ENCODE measurements at places on chromosomes 1 and 21. TPM values are rescaled to one million over a fixed set of nuclear protein-coding genes. Genes with fewer than 3 reads are reported as not detected.

DNA sequence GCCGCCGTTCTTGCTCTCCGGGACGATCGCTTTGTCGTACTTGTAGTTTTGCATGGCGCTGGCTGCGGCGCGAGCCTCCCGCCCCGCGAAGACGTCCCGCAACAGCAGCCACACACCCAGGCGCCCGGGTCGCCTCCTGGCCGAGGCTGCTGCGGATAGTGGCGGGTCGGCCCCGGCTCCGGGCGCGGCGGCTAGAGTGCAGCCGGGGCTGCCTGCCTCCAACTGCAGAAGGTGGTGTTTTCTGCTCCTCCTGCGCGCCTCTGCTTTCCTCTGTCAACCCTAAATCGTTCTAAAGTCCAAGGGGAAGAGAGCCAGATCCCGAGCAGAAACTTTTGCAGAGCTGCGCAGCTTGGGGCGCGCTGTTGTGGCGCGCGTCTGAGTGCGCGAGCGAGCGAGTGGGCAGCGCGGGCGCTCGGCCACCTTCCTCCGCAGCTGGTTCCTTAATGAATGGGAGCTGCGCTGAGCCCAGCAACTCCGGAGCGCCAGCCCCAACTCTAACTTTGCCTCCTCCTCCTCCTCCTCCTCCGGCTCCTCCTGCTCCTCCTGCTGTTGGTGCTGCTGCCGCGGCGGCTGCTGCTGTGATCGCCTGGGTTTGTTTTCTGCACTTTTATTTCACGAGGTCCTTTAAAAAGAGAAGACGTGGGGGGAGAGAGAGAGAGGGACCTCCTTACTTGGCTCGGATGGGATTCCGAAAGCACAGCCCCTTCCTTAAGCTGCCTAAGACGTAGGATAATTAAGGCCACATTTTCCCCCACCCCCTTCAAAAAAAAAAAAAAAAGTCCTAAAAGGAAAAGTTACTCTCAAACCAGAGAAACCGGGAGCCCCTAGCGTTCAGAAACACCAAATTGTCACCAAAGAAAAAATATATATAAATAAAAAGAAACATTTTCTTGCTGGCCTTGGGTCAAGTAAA, at the start of gene PLPP3:
TSS of gene PLPP3 (minus strand) at position 601 of the 913 bp plus-strand sequence. CDS start at position 54, 547 bp downstream.
- DNase-seq: peak; percentile 80

- DNase-seq: peak; percentile 67
Measured at GRCh38 chr1:204647114-204647804, 38.3 kb downstream of the LRRN2 start.

GRCh38 chr21:45632160-45632559, 11.4 kb upstream of the PCBP3 start:
- DNase-seq: no peak

GRCh38 chr1:20076710-20077461, 6.9 kb downstream of the PLA2G5 start:
- DNase-seq: no peak

GRCh38 chr1:48924099-48924498, 147.4 kb upstream of the BEND5 start:
- no peak for DNase-seq

DNA sequence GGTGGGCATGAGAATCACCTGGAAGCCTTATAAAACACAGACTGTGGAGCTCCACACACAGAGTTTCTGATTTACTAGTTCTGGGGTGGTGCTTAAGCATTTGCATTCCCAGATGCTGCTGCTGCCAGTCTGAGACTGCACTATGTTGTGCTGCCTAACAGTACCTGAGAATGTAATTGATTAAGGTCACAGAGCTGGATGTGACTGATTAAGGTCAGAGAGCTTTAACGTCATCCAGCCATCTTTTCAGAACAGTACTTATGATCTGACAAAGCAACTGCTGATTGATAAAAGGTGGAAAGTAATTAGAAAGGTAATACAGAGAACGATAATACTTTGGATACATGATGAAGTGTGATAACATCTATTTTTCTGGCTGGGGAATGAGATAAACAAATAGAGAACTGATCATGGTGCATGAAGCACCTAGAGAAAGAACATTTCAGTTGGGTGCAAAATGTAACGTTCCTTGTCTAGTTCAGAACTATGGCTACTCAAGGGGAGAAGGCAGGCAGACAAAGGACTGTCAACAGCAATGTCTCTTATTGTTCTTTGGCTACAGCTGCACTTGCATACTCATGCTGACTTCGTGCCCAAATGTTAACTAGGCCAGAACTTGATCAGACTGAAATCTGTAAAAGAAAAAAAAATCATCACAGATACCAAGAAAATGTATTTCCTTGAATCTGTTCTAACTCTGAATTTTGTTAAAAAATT, 3.7 kb upstream of the UCK2 start:
- DNase-seq: no peak

GRCh38 chr1:162627662-162628296, 4.5 kb upstream of the DDR2 start:
- no peak for DNase-seq

- DNase-seq: no peak
Measured at GRCh38 chr1:224521904-224522734, 87.5 kb upstream of the WDR26 start.

DNA sequence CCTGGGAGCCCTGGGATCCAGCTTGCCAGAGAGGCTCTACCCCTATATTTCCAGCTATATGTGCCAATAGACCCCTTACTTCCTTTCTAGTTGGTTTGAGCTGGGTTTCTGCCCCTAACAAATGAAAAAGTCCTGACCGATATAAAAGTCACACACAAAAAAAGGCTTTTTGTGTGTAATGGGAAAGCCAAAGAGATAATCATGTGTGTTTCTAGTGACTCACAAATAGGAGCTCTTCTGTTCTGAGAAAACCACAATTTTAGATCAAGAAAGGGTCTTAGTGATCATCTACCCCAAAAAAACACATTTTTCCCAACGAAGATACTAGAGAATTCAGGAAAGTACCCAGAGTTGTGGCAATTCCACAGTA, 23.0 kb upstream of the PLEKHA6 start:
- DNase-seq: no peak

DNA sequence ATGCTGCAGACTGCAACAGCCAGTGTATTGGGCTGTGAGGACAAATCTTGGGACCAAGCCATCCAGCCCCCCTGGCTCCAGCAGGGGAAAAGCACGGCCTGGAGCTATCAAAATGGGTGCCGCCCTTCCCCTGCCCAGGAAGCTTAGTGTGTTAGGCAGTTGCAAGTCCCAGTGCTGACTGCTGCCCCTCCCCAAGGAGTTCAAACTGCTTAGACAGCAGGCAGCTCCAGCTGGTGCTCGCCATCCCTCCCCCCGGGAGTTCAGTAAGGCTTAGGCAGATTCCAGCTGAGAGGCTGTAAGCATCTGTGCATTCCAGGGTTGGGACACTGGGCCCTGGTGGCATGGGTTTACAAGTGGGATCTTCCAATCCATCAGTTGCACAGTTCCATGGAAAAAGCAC, 579.6 kb upstream of the NR5A2 start:
- no peak for DNase-seq

DNA sequence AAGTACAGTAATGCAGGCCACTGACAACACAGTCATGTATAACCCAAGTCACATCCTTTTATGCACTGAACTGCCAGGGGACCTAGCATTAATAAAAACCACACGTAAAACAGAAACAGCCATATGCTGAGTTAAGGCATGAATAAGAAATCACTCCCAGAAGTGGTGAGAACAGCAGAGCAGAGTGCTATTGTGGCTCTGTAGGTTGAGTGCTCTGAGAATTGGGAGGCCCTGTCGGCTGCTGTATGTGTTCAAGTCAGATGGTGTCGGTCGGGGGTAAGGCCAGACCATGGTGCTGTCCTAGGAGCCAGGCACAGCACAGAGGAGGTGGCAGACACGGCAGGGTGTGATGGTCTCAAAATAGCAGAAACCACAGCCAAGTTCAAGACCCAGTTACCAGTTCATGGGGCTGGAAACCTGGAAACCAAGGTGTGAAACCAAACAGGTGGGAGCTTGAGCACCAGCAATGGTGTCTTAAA, 126.6 kb upstream of the COA6 start:
- DNase-seq: no peak

DNA sequence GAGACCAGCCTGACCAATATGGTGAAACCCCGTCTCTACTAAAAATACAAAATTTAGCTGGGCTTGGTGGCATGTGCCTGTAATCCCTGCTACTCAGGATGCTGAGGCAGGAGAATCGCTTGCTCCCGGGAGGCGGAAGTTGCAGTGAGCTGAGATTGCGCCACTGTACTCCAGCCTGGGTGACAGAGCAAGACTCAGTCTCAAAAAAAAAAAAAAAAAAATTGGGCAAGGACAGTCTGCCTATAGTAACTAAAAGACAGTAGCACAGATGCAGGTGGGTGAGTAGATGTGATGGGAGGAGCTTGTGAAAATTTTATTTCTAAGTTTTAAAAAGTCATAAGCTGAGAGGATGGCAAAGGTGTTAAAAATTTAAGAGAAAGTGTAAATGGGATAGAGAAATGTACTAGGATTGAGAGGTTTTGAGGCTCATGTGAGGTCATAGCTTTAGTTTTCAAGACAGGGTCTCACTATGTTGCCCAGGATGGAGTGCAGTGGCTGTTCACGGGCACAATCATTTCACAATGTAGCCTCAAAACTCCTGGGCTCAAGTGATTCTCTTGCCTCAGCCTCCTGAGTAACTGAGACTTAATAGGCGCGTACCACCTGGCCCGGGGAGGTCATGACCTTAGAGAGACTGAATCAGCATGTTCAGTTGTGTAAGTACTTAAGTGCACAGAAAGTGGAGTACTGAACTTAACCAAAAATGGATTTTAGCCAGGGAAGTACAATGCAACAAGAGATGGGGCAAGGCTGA, 33.7 kb downstream of the PTP4A2 start:
- DNase-seq: no peak

DNA sequence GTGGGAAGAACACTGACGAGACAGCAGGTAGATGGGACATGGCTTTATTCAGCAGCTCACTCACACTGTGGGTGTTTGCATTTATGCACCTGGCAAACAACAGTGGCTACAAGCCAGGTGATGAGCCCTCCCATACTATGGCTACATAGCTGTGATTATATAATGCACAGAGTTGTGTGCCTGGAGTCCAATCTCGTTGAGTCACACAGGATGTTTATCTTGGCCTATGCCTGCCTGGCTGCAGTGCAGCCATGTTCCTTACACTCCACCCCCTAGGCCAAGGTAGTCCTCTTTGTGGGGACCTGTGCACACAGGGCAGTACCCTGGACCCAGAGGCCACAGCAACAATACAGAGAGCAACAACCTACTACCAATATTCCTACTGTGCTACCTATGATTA, 1643.8 kb downstream of the MRPL39 start:
- DNase-seq: no peak

GRCh38 chr1:190942475-190942874, 464.8 kb upstream of the BRINP3 start:
- DNase-seq: no peak

DNA sequence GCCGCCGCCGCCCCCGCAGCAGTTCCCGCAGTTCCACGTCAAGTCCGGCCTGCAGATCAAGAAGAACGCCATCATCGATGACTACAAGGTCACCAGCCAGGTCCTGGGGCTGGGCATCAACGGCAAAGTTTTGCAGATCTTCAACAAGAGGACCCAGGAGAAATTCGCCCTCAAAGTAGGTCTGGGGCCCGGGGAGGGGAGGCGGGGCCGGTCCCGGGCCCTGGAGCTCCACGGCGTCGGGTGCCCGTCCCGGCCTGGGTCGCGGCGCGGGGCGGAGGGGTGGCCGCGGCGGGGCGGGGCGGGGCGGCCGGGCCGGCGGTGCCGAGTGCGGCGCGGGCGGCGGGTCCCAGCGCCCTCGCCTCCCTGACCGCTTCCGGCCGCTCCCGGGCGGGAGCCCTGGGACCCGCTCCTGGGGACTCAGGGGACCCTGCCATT, 646 bp downstream of the MAPKAPK2 start:
- DNase-seq: peak; percentile 51

- no peak for DNase-seq
Measured at GRCh38 chr1:235659186-235659771, 9.7 kb upstream of the GNG4 start.

The APP gene
- 331 TPM for total RNA-seq

The MRTO4 gene
- 52.6 TPM for total RNA-seq

The SH2D1B gene
- total RNA-seq: not detected

The SMCP gene
- not detected for total RNA-seq

The H6PD gene
- total RNA-seq: 13.0 TPM

The ELAVL4 gene
- total RNA-seq: not detected

The C1orf87 gene
- not detected for total RNA-seq

The GUCA2B gene
- total RNA-seq: not detected

The TMEM269 gene
- total RNA-seq: 0.68 TPM

All from Caco-2 (cell line).